Parietal lobe (tissue), 2 donors: ENCODE measurements at places on chromosomes 6 and 20. TPM values are rescaled to one million over a fixed set of nuclear protein-coding genes. Genes with fewer than 3 reads are reported as not detected.

HTR1E gene
- 0.63 TPM for total RNA-seq

ARFGEF2 gene
- 30.4 TPM for total RNA-seq

ZSCAN31 gene
- total RNA-seq, result 16.0 TPM

ULBP3 gene
- total RNA-seq, result 6.3 TPM

BMP5 gene
- total RNA-seq, result 0.94 TPM

DDRGK1 gene
- total RNA-seq, result 40.4 TPM

CNBD2 gene
- total RNA-seq, result 4.1 TPM
